ENCODE measurements at places on chromosomes 16 and 17.

- DNase-seq = no peak
Observed at GRCh38 chr16:84254062-84254461, 14.2 kb upstream of the KCNG4 start.

GRCh38 chr17:68576137-68576536 lies 25.0 kb downstream of the FAM20A start:
- no peak for DNase-seq

DNA sequence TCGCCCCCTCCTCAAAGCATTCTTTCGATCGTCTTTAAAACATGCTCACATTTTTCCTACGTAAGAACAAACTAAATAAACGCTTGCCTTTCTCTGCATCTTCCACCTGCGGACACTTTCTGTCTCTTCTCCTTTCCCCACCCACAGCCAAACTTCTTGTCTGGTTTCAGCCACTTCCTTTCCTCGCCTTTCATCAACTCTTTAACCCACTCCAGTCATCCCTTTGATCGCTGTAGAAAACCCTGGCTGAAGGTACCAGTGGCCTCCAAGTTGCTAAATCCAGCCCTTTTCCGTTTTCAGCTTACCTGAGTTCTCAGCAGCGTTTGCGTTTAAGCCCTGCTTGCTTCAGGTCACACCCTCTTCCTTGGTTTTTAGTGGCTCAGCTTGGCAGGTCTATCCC lies 483 bp downstream of the RPA1 start:
- DNase-seq = peak; percentile 4

GRCh38 chr16:17335826-17336529 lies 134.8 kb downstream of the XYLT1 start:
- DNase-seq = no peak

DNA sequence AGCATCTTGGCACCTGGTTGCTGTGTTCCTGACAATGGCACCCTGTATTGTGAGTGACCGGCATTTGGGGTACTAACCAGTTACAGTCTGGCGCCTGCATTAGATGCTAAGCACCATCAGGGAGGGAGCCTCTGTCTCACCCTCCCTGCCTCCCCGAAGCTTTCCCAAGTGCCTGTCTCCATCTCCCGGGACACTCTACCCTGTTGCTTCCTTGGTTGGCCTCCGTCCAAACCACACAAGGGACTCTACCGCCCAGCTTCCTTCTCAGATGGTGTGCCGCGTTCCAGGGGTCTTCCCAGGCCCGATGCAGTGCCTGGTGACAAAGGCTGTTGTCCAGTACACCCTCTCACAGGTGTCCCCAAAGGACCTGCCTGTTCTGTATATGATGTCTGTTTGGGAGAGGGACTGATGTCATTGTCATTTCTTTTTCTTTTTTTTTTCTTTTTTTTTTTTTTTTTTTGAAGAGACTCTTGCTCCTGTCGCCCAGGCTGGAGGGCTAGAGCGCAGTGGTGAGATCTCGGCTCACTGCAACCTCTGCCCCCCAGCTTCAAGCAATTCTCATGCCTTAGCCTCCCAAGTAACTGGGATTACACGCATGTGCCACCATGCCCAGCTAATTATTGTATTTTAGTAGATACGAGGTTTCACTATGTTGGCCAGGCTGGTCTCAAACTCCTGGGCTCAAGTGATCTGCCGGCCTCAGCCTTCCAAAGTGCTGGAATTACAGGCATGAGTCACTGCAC lies 6.7 kb downstream of the SNN start:
- DNase-seq = no peak

DNA sequence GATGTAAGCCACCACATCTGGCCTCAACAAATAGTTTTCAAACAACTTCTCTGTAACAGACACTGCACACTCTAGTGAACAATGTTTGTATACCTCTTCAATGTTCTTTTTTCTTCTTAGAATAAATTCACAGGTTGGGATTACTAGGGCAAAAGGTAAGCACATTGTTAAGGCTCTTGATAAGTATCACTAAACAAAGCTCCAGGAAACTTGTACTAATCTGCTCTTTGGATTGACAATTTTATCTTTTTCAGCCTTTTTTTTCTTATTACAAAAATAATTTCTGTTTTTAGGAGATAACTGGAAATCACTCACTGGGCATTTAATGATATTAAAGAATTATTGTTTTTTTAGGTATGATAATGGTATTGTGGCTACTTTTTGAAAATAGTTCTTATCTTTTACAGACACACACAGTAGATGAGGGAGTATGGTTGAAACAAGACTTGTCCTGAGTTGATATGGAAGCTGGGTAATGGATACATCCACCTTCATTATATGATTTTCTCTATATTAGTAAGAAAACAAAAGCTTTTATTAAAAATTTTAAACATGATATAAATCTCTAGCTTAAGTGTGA lies 7.7 kb upstream of the MPRIP start:
- no peak for DNase-seq

DNA sequence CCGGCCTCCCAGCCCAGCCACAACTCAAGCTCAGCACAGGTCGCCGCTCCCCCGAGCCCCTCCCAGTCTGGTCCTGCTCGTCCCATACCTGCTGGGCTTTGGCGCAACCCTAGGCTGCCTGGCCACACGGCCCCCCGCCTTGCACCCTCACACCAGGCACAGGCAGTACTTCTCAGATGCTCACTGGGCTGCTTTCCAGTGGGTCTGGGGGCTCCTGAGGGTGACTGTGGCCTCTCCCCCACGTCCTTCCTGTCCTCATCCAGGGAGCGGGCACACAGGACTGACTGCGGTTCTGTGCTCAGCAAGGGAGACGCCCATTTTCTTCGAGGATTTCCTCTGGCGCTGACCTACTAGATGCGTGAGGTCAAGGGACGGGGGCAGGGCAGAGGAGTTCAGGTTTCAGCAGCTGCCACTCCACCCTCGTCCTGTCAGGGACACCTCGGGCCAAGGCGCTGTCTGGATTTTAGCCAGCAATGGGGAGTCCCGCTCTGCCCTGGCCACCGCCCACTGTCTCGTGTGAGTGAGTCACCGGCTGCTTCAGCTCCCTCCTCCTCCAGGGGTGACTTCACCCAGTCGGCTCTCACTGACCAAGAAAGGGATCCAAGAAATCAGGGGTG lies 115.8 kb downstream of the NPIPB11 start:
- peak; percentile 51 for DNase-seq

DNA sequence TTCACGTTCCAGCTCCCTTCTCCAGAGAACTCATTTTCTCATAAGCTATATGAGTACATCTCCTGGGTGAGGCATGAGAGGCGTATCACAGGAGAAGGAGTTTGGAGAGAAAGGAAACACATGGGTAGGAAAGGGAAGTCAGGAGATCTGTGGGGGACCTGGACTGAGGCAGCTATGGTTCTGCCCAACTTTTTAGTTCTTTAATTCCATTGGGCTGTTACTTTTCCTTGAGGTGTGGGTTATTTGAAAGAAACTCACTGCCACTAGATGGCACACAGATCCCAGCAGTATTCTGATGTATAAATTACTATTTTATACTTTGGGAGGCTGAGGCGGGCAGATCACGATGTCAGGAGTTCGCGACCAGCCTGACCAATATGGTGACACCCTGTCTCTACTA lies 63.6 kb downstream of the NUP93 start:
- no peak for DNase-seq

DNA sequence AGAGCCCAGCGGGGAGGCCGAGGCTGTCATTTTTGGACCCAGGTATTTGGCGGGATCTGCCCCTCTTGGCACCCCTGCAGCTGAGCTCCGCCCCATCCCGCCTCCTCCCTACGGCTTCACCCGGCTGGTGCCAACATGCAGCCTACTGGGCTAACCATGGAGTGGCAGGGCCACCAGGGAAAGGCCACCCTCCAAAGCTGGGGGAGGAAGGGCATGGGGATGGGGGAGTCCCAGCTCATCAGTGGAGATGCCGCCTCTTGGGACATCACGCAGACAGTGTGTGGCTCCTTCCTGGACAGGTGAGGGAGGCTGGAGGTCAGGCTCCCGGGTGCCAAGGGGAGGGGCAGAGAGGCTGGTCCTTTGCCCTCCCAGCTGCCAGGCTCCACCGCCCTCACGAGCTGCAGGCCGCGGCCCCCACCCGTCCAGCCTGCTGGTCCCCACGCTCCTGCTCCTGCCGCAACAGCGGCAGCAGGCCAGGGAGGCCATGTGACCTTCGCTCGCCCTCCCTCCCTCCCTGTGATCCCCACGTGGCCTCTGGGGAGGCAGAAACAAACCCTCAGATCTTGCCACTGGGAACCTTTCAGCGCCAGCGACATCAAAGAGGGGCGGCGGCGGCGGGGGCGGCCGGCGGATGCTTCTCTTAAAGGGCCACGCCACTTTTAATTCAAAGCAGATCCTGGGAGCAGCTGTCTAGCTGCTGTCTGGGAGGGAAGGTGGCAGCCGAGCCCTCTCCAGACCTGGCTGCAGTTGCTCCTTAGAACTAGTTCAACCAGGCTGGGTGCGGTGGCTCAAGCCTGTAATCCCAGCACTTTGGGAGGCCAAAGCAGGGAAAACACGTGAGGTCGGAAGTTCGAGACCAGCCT lies 6.8 kb upstream of the NOTUM start:
- peak; percentile 87 for DNase-seq

GRCh38 chr16:81710596-81710995 lies 68.5 kb upstream of the PLCG2 start:
- no peak for DNase-seq

DNA sequence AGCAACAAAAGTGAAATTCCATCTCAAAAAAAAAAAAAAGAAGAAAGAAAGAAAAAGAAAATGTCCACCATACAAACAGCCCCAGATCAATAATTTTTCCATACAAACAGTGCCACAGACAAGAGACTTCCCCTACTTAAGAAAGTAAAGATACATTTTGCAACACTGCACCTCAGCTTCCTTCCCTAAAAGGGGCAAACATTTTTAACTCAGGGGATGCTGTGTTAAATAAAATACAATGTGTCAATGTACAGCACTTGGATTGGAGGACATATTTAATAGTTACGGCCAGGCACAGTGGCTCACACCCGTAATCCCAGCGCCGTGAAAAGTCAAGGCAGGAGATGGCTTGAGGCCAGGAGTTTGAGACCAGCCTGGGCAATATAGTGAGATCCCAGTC lies 22.3 kb downstream of the MYH11 start:
- DNase-seq = no peak

GRCh38 chr17:40450175-40450574 lies 6.9 kb downstream of the IGFBP4 start:
- DNase-seq = peak; percentile 32

- no peak for DNase-seq
Observed at GRCh38 chr17:80356231-80356856, 58.6 kb upstream of the ENDOV start.

GRCh38 chr17:21528031-21528695 lies 152.0 kb downstream of the KCNJ12 start:
- no peak for DNase-seq

- DNase-seq = no peak
Observed at GRCh38 chr16:24418733-24419132, 120.6 kb upstream of the RBBP6 start.

GRCh38 chr17:81398832-81399411 lies 3.7 kb downstream of the BAHCC1 start:
- DNase-seq = no peak

- no peak for DNase-seq
Observed at GRCh38 chr16:81112453-81112852, 16.3 kb upstream of the GCSH start.

DNA sequence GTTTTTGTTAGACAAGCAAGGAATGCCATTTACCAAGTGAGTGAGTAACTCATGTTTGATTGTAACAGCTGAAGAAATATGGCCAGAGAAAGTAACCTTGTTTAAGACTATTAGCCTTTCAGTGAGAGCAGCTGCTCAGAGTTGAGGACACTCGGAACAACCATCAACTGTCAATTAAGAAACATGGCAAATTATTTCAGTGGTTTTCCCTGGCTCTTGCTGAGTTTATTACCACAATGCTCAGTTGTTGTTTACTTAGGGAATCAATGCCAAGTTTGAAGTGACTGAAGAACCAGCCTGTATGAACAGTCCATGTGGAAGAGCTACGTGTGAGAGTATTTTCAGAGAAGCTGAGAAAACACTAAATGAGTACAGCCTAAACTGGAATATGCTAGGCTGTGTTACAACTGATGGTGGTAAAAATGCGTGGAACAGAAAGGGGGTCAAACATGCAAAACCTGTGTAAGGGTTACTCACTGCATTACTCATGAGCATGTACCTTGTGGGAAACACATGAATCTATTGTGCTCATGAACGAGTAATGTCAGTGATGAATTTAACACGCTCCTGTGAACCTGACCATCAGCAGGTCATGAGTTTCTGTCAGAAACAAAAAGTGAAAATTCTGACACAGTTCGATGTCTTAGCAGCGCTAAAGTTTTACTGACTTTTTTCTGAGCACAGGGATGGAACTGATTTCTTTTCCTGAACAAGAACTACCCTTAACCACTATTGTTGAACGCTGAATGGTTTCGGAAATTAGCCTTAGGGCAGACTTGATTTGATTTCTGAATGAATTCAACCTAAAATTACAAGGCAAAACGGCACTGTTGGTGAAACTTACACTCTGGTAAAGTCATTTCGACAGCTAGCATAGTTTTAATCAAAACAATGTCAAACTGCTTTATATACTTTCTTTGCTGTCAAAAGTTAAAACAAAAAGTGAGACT lies 33.5 kb downstream of the GNA13 start:
- no peak for DNase-seq

DNA sequence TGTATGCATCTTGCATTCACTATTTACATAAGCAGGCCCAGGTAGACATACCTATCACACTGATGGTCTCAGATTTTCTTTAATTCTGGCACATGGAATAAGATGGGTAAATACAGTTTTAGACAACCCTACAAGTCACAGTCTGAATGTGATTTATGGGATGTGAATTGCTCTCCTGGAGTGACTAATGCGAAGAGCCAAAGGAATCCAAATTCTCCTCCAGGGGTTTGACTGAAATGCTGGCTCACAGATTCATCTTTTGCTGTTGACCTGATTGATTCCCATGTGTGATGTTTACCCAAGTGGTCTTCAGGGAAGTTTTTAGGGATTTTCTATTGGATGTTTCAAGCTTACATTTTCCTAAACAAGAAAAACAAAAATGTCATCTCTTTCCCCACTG lies 277.9 kb upstream of the MON1B start:
- DNase-seq = no peak

- no peak for DNase-seq
Observed at GRCh38 chr16:1920727-1921171, 2.5 kb upstream of the HS3ST6 start.

DNA sequence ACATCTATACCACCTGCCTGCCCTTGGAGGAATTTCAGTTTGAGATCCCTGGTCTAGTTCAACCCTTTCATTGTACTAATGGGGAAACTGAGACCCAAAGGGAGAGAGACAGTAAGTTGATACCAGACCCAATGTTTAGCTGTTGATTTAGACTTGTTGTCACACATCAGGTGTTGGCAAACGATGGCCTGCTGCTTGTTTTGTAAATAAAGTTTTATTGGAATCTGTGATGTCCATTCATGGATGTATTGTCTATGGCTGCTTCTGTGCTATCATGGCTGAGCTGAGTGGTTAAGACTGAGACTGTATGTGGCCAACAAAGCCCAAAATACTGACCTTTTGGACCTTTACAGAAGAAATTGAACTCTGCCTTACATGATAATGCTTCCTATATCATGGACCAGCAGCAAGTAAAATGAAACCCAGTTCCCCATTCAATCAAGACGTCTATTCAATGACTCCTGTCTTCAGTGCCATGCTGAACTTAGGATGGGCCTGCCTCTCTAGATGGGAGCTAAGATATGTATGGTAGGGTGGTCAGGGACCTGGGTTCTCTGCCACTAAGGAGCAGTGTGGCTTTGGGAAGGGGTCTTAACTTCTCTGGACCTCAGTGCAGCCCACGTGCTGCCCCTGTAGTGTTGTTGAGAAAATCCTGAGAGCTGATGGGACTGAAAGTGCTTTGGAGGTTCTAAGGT lies 111.0 kb downstream of the IRX5 start:
- DNase-seq = no peak

- DNase-seq = no peak
Observed at GRCh38 chr17:38341035-38341721, 2.6 kb downstream of the GPR179 start.
